ENCODE measurements at places on chromosomes 11 and 22. TPM values are rescaled to one million over a fixed set of nuclear protein-coding genes. Genes with fewer than 3 reads are reported as not detected.

DNA sequence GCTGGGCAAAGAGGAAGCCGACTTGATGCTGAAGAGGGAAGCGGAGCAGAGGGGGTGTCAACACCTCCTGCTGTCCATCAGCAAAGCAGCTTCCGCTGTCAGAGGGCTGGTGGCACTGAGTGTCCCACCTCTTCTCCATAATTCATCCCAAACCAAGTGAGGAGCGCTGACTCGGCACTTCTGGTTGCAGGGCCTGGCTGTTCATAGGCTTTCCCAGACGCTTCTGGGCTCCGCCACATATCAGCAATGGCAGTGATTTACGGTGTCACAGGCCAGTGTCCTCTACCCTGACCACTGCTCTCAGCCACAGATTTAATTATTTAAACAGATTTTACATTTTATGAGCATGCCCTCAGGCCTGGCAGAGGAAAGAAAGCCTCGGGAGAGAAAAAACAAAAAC, 70.1 kb upstream of the TENM4 start:
- no peak for DNase-seq

GRCh38 chr22:29877620-29878019, 5.4 kb upstream of the MTMR3 start:
- DNase-seq = no peak

DNA sequence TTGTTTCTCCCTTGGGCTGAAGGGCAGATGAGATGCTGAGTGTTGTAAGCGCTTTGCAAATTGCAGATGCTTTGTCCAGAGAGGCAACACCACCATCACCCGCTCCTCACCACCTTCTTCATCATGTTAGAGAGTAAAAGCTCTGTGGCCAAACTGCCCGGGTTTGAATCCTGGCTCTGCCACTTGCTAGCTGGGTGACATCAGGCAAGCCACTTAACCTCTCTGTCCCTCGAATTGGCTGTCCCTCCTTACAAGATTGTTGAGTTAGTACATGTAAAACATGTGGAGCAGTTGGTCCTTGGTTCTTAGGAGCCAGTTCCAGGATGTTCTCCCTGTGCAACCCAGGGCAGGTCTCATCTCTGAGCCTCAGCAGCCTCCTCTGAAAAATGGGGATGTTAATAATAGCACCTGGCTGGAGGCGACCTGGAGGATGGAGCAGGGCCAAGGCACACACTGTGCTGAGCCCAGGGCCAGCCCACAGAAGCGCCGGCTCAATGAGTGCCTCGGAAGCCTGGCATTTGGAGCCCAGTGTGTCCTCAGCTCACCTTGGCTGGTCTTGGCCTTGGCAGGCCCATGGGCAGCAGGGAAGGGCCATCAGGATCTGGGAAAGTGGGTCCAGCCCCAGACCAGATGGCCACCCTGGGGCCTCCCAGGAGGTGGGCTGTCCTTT, 10.5 kb downstream of the C11orf86 start:
- DNase-seq = no peak

DNA sequence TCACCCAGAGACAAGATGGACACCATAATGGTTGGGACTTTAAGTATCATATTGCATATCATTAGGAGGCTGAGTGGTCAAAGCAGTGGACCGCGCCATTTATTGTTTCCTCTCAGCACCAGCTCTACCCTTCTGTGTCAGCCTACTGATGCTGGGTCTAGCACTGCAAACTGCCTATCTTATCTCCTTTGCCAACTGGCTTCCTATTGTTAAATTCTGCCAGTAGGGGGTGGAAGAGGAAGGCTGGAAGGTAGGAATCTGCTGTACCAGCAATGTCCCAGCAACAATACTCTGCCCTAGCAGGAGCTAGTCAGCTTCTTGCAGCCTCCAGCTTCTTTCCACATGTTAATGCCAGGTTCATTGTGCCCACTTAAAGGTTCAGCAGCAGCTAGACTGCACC, 367.1 kb upstream of the PDGFD start:
- DNase-seq = no peak

DNA sequence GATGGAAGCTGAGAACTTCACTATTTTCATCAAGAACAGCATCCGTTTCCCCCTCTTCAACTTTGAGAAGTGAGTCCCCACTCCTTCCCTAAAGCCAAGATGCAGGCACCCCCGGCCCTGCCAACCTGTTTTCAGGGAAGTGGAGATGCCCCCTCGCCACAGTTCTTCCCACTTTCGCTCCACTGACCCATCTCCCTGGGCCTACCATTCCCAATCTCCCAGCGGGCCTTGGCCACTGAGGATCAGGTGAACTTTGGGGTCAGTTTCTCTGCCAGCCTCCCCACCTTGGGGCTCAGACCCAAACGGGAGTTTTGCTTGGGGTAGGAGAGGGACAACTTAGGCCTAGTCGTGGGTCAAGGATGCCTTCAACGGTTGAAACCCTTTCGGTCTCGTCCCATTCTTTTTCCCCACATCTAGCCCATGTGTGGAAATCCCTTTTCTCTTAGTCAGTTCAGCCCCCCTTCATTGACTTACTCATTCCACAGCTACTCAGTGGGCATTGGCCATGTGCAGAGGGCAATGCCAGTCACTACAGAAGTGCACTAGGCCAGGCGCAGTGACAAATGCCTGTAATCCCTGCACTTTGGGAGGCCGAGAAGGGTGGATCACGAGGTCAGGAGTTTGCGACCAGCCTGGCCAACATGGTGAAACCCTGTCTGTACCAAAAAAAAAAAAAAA, 10.6 kb downstream of the P2RX3 start:
- DNase-seq = no peak

- no peak for DNase-seq
Observed at GRCh38 chr11:126793596-126793995, 207.0 kb downstream of the KIRREL3 start.

DNA sequence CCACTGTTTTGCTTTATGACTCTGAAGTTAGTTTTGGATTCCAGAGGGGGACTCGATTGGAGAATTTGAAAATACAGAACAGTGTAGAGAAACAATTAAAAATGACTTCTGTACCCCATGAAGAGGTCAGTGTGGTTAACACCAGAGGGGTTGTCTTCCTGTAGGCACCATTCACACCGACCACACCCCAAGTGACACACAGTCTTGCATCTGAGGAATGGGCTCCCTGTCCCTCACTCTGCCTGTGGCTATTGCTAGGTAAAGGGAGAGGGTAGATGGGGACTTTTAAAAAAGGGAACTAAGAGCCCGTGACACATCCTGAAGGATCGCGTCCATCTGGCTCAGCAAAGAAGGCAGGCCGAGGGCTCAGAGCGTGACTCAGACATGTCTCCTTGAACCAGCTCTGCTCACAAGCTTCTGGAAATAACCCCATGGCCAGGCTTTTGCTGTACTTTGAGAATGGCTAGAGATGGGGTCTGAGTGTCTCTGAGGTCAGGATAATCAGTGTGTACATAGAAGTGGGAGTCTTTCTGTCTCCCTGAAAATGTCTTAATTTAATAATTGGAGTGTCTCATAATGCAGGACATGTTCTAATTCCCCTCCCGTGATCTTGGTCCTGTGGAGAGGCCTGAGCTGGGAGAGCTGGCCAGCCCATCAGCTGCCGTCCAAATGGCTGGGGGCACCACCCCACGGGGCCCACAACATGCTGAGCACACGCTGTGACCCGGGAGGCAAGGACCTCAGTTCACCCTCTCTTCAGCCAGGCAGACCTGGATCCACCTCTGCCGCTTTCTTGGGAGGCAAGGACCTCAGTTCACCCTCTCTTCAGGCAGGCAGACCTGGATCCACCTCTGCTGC, 39.3 kb downstream of the SGSM1 start:
- DNase-seq = no peak

GRCh38 chr11:60977836-60978235, 6.4 kb downstream of the CD6 start:
- DNase-seq = no peak

DNA sequence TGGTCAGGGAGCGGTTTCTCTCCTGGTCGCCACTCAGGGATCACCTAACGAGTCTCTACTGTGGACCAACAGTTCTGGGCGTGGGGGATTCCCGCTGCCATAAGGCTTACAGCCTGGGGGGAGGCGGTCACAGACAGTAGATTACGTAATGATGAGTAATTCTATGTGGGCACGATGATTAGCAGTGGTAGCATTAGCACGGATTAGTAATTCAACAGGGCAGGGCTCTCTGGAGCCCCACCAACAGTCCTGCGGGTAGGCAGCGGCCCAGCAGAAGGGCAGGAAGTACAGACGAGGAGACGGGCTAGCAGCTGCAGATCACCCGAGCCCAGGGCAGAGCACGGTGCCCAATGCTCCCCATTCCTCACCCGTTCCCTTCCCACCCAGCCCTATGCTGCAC, 3.6 kb downstream of the SHISAL1 start:
- no peak for DNase-seq

- DNase-seq = peak; percentile 63
Observed at GRCh38 chr11:19714387-19715363, 2.0 kb downstream of the NAV2 start.

DNA sequence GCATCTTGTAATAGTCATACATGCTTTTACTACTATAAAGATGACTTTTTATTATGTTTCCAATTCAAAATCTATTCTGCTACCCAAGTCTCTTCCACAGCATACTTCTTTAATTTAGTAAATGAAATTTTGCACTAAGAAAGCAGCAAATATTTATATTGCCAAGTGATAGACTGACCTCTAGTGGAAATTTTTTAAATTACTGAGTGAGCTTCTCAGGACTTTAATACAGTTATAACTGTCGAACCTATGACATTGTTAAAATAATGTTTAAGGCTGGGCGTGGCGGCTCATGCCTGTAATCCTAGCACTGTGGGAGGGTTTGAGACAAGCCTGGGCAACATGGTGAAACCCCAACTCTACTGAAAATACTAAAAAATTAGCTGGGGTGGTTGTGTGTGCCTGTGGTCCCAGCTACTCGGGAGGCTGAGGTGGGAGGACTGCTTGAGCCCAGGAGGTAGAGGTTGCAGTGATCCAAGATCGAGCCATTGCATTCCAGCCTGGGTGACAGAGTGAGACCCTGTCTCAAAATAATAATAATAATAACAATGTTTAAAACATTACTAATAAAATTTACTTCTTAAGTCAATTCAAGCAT, 27.3 kb downstream of the STK33 start:
- DNase-seq = peak; percentile 65

- peak; percentile 21 for DNase-seq
Observed at GRCh38 chr11:100459811-100460210, 227.3 kb upstream of the ARHGAP42 start.

DNA sequence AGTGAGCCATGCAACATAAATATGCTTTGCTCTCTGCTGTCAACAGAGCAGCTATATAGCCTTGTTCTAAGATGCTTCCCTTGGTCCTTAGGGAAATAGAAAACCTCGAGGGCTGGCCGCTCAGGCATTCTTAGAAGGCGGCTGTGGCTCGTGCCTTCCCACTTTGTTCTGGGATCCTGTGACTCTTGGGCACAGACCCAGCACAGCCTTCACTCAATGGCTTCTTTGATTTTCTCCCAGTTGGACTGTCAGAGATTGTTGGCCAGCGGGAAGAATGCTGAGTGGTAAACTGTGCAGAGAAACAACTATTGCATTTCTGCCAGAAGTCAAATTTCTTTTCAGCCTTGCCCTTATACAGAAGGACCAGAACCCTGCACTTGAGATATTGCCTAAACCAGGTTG, 9.5 kb upstream of the MICAL2 start:
- no peak for DNase-seq

GRCh38 chr22:49810363-49811019, 17.2 kb downstream of the BRD1 start:
- no peak for DNase-seq

DNA sequence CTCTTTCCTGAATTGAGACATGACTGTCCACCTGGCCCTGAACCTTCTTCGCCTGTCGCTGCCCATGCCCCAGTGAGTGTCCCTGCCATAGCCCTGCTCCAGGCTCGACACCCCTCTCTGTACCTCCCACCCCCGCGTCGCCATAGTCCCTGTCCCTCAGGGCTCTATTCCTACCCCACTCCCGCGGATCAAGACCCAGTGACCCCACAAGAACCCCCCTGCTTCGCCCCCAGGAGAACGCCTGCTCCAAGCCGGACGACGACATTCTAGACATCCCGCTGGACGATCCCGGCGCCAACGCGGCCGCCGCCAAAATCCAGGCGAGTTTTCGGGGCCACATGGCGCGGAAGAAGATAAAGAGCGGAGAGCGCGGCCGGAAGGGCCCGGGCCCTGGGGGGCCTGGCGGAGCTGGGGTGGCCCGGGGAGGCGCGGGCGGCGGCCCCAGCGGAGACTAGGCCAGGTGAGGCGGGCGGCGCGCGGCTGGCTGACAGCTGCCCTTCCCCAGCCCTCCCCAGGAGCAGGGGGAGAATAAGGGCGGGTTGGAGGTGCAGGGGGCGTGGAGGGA, 5.6 kb downstream of the NRGN start:
- DNase-seq = no peak

- no peak for DNase-seq
Observed at GRCh38 chr11:46247659-46248058, 29.8 kb upstream of the CREB3L1 start.

- peak; percentile 76 for DNase-seq
Observed at GRCh38 chr11:370070-370941, 1.0 kb downstream of the B4GALNT4 start.

- DNase-seq = no peak
Observed at GRCh38 chr11:1603629-1604028, 4.6 kb downstream of the KRTAP5-3 start.

DNA sequence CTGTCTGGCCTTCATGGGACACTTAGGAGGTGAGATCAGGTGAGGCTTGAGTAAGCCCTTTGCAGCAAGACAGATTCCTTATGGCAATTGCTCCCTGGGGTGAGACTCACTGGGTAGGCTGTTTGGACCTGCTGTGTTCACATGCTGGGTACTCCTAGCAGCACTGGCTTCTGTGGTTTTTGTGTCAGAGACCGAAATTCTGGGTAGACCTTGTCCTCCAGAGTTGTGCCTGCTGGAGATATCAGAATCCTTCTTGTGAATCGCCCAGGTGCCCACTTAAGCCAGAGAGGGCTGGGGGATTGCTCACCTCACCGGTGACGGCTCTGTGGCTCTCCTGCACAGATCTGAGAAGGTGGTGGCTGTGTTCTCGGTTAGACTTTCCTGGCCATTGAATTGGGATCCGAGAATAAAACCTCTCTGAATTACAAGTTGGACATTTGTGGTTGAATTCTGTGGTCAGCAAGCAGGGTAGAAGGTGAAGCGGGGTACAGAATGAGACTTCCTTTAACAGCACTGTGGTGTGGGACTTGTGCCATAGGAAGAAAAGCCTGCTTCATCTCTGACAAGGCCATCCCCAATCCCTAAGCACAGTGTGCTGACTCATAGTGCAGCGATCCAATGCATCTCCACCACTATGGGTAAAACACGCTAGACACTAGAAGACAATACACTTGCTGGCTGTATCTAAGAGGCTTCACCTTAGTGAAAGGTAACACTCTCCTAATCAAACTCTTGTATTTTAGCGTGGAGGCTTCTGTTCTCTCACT, 52.5 kb upstream of the TTC12 start:
- no peak for DNase-seq

- no peak for DNase-seq
Observed at GRCh38 chr11:128902515-128903066, 11.4 kb downstream of the KCNJ5 start.

Gene ANO1
- total RNA-seq = 15.1 TPM

Gene ARFGAP3
- total RNA-seq = 97.3 TPM

Gene IL10RA
- total RNA-seq = 37.2 TPM

Gene OR5B12
- total RNA-seq = not detected

Gene POU2AF1
- total RNA-seq = 18.5 TPM

Gene UPK2
- not detected for total RNA-seq

Gene CRACR2B
- total RNA-seq = 22.6 TPM

Gene MIF
- total RNA-seq = 505 TPM
